ENCODE measurements at places on chromosomes 2 and 18.

DNA sequence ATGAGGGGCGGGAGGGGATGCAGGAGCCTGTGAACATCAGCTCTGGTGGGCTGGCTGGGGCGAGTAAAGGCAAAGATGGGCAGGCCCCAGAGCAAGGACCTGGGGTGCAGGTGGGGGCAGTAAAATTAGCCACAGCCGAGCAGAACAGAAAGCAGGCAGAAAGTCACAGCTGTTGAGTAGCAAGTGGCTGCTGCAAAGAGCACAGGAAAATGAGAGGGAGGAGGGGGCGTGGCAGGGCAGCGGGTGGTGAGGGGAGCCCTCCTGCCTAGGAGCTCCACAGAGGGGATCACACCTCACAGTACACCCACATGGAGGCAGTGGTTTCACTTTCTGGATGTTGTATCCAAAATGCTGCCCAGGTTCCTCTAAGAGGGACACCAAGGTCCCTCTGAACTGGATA lies 79.6 kb downstream of the LBH start:
- no peak for DNase-seq

- no peak for DNase-seq
These were observed 35.7 kb downstream of the NOL10 start for GRCh38 chr2:10654069-10654468.

GRCh38 chr18:32152705-32153448 lies 37.0 kb upstream of the MEP1B start:
- no peak for DNase-seq

GRCh38 chr2:119137502-119137901 lies 21.0 kb downstream of the C1QL2 start:
- DNase-seq: no peak

GRCh38 chr2:120177001-120177621 lies 46.1 kb downstream of the TMEM185B start:
- peak; percentile 17 for DNase-seq
